Ammon's horn (tissue), 1 donor: ENCODE measurements at places on chromosomes 3 and 15.

DNA sequence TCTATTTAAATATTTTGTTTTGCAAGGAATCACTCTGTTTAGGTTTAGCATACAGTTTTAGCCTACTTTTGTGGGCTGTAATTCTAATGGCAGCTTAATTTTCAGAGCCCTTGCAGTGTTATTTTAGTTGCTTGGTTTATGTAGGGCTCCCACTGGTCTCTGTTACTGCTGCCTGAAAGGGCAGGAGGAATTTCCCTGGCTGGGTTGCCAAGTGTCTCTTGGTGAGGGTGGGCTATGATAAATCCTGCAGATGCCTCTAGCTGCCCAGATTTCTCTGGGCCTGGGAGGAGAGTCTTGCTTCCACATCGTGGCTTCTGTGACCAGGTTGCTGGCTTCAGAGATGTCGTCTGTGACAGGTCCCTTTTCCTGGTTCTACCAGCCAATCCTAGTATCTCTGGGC lies 36.2 kb downstream of the ILDR1 start:
- no peak for DNase-seq

GRCh38 chr3:27326629-27327545 lies 42.3 kb downstream of the NEK10 start:
- DNase-seq = no peak

DNA sequence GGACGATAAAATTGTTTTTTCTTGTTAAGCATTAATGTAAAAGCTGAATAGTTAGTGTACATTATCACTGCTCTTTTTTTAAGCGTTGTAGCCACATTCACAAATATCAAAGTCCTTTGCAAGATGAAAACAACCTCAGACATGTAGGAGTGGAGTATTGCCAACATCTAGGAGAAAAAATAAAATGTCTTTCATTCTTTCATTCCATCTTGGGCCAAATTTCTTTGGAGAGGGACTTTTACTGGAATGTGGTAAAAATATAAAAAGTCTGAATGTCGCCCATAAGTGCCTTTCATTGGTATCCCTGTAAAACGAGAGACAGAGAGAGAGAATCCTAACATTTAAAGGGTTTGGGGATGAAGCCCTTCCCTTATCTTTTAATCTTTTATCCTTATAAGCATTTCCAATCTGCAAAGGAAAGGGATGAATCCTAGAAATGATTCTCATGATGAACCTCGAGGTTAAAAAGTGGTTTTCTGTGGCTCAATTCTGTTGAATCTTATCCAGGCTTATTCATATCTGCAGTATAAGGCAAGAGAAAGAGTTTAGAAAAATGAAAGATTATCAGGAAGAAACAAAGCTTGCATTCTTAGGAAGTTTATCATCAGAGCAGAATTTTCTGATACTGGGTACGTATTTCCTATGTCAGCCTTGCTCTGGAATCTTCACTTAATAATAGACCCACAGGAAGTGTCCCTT lies 1031.7 kb downstream of the MCTP2 start:
- no peak for DNase-seq

DNA sequence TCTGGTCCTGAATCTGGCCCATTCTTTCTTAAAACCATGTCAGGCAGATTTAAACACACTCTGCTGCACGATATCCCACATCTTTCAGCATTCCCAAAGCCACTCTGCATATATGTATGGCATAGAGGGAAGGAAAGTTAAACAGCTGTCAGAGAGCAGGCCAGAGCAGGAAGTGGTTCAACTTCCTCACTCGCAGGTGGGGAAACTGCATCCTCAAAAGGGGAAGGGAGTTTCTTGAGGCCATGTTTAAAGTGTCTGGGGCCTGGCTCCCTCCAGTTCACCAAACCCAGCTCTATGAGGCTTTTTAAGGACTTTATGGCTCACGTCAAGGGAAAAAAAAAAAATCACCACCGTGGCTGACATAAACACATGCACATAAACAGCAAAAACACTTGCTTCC lies 123.1 kb downstream of the OPA1 start:
- no peak for DNase-seq

- no peak for DNase-seq
Observed at GRCh38 chr15:50260969-50261496, 4.5 kb downstream of the HDC start.

- DNase-seq = no peak
Observed at GRCh38 chr3:191753196-191753595, 292.2 kb downstream of the PYDC2 start.

DNA sequence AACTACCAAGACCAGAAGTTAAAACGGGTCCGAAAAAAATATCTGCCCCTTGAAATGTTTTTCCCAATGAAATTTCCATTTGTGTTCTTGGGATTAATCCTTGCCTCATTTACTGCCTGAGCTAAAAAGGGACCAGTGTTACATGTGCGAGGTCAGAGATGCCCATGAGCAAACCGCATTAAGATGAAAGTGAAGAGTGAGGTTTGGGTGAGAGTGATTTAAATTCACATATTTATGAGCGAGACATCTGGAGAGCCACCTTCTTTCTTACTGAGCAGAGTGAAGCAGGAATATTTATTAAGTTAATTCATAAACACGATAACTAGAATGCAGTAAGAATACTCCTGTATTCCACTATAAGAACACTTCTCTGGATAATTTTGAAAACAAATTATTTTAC lies 41.3 kb downstream of the SRP14 start:
- no peak for DNase-seq
